ENCODE measurements at places on chromosomes 7 and 10.

DNA sequence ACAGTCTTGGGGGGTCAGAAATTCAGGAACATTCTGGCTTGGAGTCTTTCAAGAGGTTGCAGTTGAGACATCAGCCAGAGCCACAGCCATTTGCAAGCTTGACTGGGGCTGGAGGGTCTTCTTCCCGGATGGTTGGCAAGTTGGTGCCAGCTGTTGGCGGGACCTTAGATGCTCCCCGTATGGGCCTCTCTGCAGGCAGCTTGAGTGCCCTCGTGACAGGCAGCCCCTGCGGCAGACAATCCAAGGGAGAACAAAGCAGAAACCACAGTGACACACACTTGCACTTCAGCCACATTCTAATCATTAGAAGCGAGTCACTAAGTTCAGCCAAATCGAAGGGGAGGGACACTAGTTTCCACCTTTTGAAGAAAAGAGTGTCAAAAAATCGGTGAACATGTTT lies 59.4 kb upstream of the MXI1 start:
- no peak for DNase-seq

- no peak for DNase-seq
These were observed 275.0 kb upstream of the NPVF start for GRCh38 chr7:25503306-25503705.

DNA sequence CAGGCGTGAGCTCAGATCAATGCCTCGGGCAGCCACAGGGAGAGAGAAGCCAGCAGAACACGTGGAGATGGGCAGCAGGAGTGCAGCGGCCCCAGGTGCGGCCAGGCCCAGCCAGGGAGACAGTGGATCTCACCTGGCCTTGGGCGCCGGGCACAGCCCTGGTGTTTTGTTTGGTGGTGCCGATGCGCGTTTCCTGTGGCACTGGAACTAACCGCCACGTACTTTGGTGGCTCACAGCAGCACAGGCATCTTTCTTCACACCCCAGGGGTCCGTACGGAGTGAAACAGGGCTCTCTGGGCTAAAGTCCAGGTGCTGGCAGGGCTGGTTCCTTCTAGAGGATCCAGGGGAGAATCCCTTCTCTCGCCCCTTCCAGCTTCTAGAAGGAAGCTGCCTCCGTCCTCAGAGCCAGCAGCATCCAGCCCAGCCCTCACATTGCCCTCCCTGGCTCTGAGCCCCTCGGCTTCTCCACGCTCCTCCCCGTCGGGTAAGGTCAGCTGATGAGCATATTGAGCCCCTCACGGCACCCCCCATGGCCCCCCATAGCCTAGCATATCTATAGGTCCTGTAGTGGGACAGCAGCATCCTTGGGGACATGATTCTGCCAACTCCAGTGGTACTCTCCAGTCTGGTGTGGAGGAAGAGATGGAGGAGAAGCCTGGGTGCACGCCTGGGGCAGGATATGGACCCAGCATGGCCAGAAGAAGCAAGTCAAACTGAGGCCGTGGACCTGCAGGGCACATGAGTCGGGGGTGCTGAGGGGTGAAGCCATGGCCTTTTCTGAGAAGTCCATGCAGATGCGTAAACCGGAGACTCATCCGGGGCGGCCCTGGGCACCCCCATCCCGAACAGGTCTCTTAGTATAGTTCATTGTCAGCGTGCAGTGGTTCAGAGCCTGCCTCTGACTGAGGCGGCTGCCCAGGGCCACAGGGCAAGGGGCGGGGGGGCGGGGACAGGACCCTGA lies 43.4 kb upstream of the PPP2R2D start:
- no peak for DNase-seq

- no peak for DNase-seq
These were observed 558 bp upstream of the ABCC2 start for GRCh38 chr10:99781734-99782429.

DNA sequence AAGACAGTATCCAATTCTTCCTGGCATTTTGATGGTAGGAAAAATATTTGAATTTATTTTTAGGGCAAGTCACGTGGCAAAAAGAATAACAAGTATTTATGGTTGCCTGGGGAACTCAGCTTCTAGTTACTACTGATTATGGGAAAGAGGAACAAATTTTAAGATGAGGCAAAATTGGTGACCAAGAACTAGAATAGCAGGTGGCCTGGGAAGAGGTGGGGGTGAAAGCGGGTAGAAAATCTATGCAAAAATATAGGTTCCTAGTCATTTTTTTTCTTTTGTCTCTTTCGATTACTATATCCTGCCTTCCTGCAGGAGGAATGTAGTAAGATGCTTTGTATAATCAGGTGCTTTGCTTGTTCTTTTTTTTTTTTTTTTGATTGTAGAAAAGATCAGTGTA lies 27.8 kb downstream of the ENTPD1 start:
- no peak for DNase-seq

DNA sequence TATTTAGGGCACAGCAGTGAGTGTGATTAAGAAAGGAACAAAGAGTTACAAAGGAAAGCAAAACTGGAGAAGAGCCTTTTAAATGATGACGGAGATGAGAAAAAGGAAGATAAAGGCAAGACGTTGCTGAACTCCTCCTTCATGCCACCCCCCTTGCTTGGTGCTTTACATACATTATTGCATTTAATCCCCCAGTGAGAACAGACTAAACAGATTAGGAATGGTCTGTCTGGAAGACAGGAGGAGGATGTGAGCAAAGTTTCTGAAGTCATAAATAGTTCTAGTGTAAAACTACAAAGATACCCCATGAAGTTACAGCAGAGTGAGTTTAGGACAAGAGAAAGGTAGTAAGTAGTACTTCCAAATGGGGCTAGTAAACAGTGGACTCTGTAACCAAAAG lies 113.5 kb downstream of the PLCE1 start:
- DNase-seq: no peak

GRCh38 chr10:13959443-13960359 lies 371.0 kb downstream of the FRMD4A start:
- no peak for DNase-seq

DNA sequence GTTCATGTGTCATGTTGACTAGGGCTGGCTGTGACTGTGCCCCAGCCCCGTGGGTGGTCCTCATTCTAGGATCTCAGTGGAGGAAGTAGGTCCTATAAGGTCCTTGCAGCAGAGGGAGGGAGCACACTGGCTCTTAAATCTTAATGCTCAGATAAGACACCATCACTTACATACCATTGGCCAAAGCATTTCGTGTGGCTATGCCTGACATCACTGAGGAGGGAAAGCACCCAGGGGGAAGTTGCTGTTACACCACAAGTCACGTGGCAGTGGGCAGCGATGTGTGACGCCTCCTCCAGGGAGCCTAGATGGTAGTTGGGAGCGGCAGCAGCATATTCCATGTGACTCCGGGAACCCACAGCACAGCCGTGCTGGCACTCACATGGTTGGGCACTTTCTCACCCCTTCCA lies 224.7 kb upstream of the SH2B2 start:
- DNase-seq: no peak

- no peak for DNase-seq
These were observed 4.7 kb downstream of the CYP3A7 start for GRCh38 chr7:99730238-99730810.

DNA sequence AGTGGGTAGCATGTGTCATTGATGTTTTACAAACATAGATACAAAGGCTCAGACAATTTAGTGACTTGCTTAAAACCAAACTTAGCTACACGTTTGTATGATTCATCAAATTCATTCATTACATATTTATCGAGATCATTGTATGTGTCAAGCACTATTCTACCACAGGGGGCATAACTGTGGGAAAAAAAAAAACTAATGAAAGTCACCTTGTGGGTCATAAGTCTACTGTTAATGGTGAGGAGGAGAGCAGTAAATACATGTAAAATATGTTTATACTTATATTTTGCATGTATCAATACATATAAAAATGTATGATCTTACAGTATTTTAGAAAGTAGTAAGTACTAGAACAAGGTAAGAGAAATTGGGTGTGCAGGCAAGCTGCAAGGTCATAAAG lies 933.8 kb downstream of the IPMK start:
- DNase-seq: no peak

DNA sequence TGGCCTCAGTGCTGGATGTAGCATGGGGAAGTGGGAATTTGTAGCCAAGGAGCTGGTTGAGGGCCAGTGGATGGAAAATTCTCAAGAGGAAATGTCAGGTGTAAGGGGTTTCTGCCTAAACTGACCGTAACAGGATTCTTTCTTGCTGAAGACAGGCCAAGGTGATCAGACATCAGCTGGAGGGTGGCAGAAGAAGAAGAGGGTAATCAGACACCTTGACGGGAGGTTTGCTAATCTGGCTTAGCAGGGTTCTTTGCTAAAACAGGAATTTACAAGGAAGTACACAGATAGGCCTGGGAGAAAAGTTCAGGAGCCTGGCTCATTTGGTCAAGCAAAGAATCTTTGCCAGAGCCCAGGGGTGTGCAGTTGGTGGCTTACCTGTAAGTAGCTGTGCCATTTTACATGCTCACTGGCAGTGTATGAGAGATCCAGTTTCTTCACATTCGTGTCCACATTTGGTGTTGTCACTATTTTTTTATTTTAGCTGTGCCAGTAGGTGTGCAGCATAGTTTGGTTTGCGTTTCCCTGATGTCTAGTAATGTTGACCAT lies 73.7 kb downstream of the BMPR1A start:
- no peak for DNase-seq

DNA sequence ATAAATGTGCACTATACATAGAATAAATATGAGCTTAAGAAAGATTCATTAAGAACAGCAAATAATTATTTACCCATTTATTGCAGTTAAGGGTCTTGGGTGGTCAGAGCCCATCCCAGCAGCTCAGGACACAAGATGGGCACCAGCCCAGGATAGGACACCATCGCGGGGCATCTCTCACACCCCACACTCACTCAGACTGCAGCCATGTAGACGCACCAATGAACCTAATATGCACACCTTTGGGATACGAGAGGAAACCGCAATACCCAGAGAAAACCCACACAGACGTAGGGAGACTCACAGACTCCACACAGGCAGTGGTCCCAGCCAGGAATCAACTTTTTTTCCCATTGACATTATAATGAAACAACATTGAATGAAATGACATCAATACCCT lies 36.0 kb downstream of the CARD11 start:
- DNase-seq: no peak

GRCh38 chr10:73889014-73889413 lies 14.7 kb upstream of the CAMK2G start:
- no peak for DNase-seq

DNA sequence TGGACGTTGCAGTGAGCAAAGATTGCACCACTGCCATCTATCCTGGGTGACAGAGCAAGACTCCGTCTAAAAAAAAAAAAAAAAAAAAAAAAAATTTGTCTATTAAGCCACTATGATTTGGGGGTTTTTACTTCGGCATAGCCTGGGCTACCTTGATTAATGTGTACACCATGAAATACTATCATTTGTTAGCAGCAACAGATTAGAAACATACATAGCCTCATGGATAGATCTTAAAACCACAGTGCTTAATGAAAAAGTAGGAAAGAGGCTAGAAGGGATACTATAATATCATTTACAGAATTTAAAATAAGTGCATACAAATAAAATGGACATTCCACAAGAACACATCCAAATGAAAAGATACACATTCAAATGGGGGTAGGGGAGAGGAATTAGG lies 77.3 kb upstream of the IL6 start:
- no peak for DNase-seq

DNA sequence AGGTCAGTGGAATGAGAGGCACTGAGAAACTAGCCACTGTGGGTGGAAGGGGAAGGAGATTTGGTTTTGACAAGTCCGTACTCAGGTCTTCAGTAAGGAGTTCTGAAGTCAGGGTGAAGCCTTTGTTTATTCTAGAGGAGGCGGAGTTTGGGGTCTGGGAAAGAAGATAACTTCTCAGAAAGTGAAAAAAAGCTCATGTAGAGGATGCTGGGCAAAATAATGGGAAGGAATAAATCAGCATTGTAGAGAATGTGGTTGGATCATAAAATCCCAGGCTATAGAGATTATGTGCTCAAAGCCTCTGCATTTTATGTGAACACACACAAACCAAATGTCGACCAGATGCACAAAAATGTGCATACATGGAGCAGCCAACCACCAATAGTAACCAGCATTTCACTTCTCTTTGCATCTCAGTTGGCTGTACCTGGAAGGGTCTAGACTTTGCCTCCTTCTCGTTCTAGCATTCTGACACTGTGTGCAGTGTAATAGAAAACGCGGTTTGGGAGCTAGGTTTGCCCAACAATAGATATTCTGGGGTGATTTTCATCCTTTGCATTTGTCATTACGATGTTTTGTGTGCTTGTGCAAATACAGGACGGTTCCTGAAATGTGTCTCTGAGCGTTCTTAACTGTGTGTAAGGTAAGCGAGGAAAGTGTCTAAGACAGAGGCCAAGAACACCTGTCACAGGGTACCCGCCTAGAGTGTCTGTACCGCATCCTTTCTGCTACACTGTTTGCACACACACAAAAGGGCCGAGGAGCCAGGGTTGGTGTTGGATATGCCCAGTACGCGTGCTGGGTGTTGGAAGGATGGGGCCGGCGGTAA lies 603 bp upstream of the HECW1 start:
- no peak for DNase-seq

- DNase-seq: no peak
These were observed 120.0 kb upstream of the PLPP4 start for GRCh38 chr10:120336911-120337540.

GRCh38 chr7:30780941-30781340 lies 9.7 kb downstream of the MINDY4 start:
- DNase-seq: no peak

DNA sequence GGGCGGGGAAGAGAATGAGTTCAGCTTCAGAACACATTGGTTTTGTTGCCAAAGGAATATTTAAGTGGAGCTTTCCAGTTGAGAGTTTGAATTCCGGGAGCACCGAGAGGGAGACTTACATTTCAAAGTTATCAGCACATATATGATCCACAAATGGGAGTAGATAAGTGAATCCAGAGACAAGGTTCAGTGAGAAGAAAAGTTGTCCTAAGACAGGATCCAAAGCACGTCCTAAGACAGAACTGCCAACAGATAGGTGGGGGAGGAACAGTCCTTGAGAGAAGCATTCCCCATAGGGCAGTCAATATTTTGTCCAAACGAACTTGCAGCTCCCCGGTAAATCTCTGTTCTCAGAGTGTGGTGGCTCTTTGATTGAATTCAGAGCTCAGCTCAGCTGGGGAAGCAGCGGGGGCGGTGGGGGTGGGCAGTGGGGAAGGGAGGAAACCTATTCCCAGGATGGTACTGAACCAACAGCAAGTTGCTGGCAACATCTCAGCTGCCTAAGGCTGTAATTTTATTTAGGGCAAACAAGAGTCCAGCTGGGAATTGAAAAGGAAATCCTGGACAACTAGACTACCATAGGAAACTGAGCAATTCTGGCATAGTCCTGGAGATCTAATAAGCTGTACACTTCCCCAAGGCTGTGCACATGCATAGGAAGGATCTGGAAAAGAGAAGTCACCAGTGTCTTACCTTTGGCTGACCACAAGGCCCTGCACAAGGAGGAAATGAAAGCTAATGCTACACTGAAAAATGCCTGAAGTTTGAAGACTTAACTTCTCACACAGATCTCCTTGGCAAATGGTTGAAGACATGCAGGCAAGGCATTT lies 94.2 kb upstream of the CXCL12 start:
- peak; percentile 21 for DNase-seq

- DNase-seq: no peak
These were observed 157.5 kb downstream of the LYZL1 start for GRCh38 chr10:29446327-29446726.

GRCh38 chr7:121046893-121047468 lies 58.5 kb downstream of the CPED1 start:
- DNase-seq: no peak

Measured in putamen (tissue), 1 donor.